ENCODE measurements at places on chromosomes 6 and 20. TPM values are rescaled to one million over a fixed set of nuclear protein-coding genes. Genes with fewer than 3 reads are reported as not detected.

- H3K27ac ChIP-seq: no peak overlapping the region
- H3K4me1 ChIP-seq: peaks cover 4% of the 10 kb centered on the region
- no peak overlapping the region for H3K4me3 ChIP-seq
- no peaks in the 10 kb centered on the region for H3K27me3 ChIP-seq
Measured at GRCh38 chr20:2168946-2169345, 67.3 kb downstream of the STK35 start.

- no peaks in the 10 kb centered on the region for H3K4me1 ChIP-seq
- no peak overlapping the region for H3K4me3 ChIP-seq
- no peak overlapping the region for H3K27ac ChIP-seq
- H3K27me3 ChIP-seq: no peaks in the 10 kb centered on the region
- no peaks in the 10 kb centered on the region for H3K36me3 ChIP-seq
Measured at GRCh38 chr20:18852318-18852717, 38.7 kb downstream of the SCP2D1 start.

DNA sequence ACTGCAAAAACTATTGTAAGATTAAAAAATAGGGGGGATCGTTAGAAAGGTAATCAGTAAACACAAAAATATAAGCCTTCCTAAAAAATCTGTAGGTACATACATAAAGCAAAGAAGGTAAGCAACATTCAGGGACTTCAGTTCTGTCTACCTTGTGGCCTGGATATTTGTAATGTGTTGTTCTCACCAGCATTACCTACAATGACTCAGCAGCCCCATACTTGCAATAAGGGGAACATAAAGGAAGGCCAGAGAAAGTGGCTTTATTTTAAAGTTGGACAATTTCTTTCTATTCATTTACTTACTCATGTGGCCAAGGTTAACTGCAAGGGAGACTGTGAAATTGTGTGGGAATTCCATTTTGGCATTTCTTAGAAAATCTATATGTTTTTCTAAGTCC, 277.2 kb upstream of the PREP start:
- no peaks in the 10 kb centered on the region for H3K4me1 ChIP-seq
- no peak for DNase-seq
- no peak overlapping the region for H3K4me3 ChIP-seq
- H3K36me3 ChIP-seq: no peaks in the 10 kb centered on the region

DNA sequence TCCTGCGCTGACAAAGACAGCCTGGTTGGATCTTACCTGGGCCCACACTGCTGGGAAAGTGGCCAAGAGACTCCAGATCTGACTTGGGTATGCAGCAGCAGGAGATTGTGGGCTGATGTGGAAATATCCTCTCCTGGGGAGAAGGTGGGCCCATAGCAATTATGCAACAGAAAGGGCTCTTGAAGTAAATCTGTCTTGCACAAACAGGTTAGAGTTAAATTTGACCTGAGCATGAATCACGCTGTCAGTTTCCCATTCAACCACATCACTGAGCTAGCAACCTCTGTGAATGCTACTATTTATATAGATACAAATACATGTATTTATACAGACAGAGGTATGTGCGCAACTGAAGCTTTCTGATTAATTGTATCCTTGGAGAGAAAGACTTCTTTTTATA, 28.3 kb upstream of the PDYN start:
- no peaks in the 10 kb centered on the region for H3K36me3 ChIP-seq
- H3K27ac ChIP-seq: no peak overlapping the region
- DNase-seq: no peak
- no peaks in the 10 kb centered on the region for H3K27me3 ChIP-seq
- no peak overlapping the region for H3K4me3 ChIP-seq

GRCh38 chr6:168113226-168113625, 34.2 kb upstream of the FRMD1 start:
- no peak for DNase-seq
- no peaks in the 10 kb centered on the region for H3K27me3 ChIP-seq
- no peak overlapping the region for H3K4me3 ChIP-seq
- H3K27ac ChIP-seq: no peak overlapping the region
- no peaks in the 10 kb centered on the region for H3K36me3 ChIP-seq

Gene SNAP25
- 3.6 TPM for total RNA-seq
